ENCODE measurements at places on chromosomes 6 and 20.
A peak's percentile ranks its signal among the peaks of the same experiment; 100 is the strongest.

DNA sequence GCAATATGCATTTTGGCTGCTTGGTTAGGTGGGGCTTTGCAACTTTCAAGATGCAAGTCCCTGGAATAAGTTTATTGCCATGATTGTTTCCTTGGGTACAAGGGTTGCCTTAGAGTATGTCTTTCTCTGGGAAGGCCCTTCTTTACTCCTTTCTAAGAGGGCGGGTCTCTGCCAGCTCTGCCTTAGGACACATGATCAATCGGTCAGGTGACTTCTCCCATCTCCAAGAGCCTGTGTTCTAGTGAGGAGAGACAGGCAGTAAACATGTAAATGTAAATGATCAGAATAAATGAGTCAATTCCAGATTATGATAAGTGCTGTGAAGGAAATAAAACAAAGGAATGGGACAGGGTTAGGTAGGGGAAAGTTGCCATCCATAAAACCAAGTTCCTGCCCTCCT, 43.2 kb upstream of the BCAS1 start:
- DNase-seq = no peak

GRCh38 chr6:164151161-164152120, 736.9 kb downstream of the QKI start:
- no peak for DNase-seq

- DNase-seq = no peak
Observed at GRCh38 chr20:33669224-33669623, 2.5 kb downstream of the ACTL10 start.

DNA sequence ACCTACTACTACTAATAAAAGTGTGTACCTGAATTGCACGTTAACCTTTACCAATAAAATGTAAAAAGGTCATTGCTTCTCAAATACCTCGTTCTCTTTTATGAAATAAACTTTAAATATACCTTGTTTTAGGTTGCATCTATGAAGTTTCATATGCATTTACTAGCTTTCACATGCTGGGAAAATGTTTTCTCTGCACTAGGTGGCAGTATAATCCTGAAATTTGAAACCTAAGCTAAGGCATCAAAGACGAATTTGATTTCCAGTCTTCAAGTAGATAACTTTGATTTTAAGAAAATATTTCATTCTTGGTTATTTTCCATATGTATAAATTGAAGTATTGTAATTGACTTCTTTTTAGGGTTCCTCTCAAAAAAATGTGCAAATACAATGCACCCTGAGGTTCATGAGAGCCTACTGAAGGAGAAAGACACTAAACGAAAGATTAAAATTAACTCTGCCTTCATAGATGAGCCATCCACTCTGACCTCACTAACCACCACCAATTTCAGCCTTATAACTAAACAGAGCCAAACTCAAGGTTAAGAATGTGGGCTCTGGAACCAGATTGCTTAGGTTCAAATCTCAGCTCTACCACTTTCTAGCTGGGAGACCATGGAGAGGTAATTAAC, 7.3 kb upstream of the COL9A1 start:
- DNase-seq = no peak

DNA sequence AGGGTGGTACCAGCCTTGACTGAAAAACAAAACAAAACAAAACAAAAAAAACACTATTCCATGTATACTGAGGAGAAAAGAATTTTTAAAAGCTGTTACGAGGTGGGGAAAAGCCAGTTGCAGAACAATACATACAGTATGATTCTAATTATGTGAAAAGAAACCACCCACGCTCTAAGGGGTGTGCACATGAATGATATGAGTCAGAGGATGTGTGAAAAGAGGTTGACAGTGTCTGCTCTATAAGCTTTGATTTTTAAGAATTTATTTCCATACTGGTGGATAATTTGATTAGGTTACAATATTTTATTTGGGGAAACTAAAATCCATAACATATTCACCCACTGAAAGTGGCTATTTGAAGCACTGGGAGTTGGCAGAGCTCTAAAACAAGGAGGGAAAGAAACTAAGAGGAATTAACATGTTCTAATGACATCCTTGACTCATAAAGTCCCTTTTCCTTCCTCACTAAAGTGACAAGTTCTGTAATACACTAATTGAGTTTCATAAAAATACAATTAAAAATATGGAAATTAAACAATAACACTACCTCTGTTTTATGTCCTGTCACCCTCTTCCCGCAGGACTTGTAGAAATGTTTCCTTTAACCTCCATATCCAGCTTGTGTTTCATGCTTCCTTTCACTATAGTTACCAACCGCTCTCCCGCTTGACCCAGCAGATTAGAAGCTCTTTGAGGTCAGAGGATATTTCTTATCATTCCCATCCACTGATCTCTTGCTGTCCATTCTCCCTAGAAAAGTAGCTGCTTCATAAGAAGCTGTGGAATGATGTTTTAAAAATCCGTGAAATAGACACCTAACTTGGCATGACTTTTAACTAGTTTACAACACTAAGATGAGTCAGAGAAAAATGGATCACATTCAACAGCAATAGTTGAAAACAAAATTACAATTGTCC, 118.6 kb upstream of the CCDC28A start:
- no peak for DNase-seq

- DNase-seq = no peak
Observed at GRCh38 chr6:108903796-108904195, 55.6 kb downstream of the ARMC2 start.

DNA sequence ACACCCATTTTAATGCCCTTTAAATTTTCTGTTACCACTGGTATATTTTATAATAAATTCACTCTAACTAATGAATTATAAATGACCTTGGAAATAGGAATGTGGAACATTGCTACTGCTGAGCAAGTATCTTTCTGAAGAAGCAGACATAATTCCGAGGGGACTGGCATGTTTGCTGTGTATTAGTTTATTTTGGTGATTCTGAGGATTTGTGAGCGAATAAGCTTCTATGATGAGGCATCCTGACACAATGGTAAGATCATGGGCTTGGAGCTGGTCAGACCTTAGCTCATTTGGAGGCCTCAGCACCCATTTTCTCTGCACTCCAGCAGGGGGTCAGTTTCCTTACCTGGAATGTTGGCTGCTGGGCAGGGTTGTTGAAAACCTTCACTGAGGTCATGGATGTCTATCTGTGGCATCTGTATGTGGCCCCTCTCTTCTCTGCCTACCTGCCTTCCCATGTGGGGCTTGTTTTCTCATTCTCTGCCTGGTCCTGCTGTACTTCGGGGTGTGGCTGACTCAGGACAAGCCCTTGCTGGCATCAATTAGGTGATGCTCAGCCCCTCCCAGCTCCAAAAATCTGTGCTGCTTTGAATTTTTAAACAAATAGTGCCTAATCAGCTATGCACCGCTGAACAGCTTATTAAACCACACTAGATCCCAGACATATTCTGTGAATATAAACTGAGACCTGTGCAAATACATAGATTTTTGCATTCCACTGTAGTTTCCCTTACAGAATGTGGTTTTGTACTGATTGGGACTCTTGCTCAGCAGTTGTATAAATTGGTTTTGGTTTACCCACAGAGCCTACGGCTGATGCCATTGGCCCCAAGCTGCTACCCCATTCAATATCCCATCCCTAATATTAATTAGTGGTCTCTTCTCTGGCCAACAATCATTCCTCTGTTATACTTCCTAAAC, 10.7 kb downstream of the ARID1B start:
- DNase-seq = no peak

GRCh38 chr6:76174722-76175121, 102.3 kb upstream of the IMPG1 start:
- DNase-seq = no peak

DNA sequence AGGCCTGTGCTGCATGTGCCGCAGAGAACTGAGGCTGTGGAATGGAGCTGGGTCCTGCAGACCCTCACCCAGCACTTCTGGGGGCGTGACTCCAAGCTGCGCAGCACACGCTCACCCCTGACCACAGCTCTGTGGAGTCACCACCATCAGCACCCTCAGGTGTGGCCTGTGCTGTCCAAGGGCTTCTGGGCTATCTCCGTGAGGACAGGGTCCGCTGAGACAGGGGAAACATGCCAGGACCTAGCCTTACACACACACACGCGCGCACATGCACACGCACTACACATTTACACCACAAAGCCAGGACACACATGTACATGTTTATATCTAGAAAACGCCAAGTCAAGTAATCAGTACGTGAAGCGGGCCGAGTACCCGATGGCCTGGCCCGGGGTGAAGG, 26.8 kb upstream of the TCFL5 start:
- DNase-seq = peak; percentile 28

DNA sequence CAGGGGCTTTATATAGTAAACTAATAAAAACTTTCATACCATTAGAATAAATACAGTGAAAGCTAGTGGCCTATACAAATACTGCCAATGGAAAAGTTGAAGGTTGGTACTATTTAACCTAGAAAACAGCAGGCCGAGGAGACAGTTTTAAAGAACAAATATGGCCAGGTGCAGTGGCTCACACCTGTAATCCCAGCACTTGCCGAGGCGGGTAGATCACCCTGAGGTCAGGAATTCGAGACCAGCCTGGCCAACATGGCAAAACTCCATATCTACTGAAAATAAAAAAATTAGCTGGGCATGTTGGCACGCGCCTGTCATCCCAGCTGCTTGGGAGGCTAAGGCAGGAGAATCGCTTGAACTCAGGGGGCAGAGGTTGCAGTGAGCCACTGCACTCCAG, 24.8 kb downstream of the GLYATL3 start:
- DNase-seq = no peak

GRCh38 chr6:40164345-40164755, 230.1 kb upstream of the MOCS1 start:
- DNase-seq = no peak

GRCh38 chr6:141133346-141133745, 999.4 kb upstream of the GJE1 start:
- DNase-seq = no peak

DNA sequence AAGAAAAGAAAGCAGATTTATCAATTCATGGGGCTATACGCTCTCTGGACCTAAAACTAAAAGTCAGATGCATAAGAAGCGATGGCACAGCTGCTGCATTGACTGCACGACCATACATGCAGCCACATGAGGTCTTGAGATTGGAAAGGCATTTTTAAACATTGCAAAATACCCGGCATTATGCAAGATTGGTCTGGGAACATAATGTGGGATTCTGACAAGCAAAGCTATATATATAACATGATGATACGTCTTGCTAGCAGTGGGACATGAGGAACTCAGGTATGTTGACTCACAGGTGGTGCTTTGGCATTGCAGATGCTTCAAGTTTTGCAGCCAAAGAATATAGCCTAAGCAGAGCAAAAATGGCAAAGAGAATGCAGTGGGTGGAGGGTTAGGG, 55.1 kb downstream of the SAMD3 start:
- no peak for DNase-seq

Data from lower lobe of right lung (tissue), 2 donors.